C1 segment of cervical spinal cord (tissue), 14 donors: ENCODE measurements at places on chromosomes 5 and 9.
A peak's percentile ranks its signal among the peaks of the same experiment; 100 is the strongest.

DNA sequence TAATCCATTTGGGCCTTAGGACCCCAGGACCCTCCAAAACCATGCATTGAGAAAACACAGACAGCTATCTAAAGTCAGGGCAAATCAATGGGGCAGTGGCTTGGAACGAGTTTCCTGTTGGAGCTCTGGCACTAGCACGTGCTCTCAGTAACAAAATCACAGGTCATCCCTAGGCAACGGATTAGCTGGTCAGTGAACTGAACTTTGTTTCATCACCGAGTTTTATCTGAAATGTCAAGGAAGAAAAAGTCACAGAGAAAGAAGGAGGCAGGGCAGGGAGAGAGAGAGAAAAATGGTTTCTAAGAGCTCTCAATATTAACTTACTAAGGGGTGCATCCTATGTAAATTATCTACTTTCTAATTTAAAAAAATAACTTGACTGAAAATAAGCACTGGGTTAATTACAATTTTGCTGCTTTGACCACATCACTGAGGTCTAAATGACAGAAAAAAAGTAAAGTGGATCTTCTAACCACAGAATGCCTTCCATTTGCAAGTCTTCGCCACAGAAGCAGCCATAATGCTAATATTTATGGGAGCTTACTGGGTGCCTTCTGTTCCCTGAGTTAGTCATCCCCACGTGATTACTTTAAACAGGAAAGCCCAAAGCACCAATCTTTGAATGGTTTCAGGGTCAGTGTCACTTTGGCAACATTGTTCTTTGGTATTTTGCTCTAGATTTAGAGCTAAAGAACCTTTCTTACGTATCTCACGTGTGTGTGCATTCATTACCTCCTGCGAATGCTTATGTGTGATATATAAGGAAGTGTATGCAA, 503.9 kb downstream of the RASEF start:
- no peak for DNase-seq

- no peak for DNase-seq
Observed at GRCh38 chr5:180399401-180400215, 46.5 kb upstream of the GFPT2 start.

DNA sequence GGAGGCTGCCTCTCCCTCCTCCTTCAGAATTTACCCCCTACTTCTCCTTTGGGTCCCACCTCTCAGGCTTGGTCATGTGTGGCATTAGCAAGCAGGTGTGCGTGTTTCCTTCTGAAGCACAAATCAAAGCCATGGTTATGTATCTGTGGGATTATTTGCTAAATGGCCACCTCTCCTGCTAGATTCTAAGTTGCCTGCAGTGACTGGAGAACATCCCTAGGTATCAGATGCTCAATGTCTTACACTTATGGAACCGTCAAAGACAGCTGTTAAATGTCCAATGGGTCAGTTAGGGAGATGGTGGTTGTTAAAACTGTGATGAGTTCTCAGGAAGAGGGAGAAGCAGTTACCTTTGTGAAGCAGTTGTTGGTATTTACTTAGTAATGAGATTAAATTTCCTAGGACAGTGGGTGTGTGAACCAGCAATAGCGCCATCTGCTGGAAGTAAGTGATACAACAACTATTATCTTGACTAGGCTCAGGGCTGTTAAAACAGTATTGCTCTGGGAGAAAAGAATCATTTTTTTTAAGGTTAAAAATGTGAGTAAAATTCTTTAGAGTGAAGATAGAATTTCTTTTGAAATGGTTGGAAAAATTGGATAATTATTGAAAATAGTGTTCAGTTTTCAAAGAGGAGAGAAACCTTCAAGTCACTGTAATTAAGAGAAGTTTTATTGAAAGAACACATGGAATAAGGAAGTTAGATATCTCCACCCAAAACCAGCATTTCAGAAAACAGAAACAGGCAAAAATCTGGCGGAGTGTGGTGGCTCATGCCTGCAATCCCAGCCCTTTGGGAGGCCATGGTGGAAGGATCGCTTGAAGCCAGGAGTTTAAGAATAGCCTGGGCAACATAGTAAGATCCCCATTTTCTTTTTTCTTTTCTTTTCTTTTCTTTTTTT, 71.3 kb downstream of the TMC1 start:
- peak; percentile 60 for DNase-seq

DNA sequence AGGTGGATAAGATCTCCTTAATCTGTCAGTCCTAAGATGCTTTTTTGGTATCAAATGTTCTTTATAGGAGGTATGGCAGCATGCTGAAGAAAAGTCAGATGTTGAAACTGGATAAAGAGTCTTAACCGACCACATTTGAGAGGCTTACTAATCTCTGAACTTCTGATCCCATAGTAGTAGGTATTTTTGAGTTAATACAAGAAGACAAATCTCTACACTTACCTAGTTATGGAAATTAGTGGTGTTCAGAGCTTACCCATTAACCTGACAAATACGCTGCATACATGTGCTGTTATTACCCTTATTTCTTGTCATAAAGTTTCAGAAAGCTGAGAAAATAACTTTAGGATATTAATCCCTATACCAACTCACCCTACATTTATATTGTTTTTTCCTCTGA, 83.0 kb downstream of the ISL1 start:
- DNase-seq: no peak

- no peak for DNase-seq
Observed at GRCh38 chr9:99184110-99184474, 37.6 kb downstream of the ALG2 start.

GRCh38 chr9:122381206-122381950, 10.6 kb downstream of the PTGS1 start:
- no peak for DNase-seq

DNA sequence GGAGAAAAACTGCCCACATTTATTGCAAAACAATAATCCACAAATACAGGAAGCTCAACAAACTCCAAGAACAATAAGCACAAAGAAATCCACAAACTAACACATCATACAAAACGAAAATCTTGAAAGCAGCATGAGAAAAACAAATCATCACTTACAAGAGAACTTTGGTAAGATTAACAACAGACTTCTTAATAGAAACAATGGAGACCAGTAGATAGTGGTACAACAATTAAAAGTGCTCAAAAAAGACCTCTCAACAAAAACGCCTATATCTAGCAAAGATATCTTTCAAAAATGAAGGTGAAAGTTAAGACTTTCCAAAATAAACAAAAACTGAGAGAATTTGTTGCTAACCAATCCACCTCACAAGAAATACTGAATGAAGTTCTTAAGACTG, 38.4 kb downstream of the CDKL3 start:
- no peak for DNase-seq

GRCh38 chr5:13331585-13331984, 612.9 kb downstream of the DNAH5 start:
- no peak for DNase-seq

GRCh38 chr5:40630126-40630525, 49.6 kb upstream of the PTGER4 start:
- no peak for DNase-seq

GRCh38 chr9:35557320-35557719, 47.7 kb upstream of the TESK1 start:
- no peak for DNase-seq

GRCh38 chr5:95823218-95823737, 752 bp upstream of the GLRX start:
- DNase-seq: no peak
